ENCODE measurements at places on chromosomes 7 and 10.

- no peak for DNase-seq
These were observed 306.4 kb downstream of the PAXIP1 start for GRCh38 chr7:154696556-154696955.

GRCh38 chr7:85041605-85042216 lies 145.1 kb downstream of the SEMA3D start:
- DNase-seq: peak; percentile 15

DNA sequence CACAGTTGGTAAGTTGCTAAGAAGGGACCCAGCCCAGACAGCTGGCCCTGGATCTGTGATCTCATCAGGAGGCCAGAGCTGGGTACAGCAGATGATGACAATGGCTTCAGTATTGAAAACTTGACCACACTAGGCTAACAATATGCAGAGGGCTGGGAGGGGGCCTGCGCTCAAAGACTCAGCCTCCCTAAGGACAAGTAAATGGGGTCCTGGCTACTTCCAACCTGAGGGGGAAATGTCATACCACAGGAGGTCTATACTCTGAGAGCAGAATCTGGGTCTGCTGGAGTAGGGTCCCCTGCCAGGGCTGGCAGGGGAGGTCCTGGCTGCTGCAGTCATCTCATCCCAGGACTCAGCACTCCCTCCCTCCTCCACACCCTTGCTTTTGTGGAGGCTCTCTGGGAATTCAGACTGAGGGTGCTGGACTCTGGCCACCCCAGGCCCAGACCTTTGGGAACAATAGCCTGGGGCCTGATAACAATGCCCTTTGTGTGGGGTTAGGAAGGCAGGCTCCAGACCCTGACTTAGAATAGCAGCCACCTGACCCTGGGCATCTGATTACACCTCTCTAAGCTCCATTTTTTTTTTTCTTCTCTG lies 1.4 kb downstream of the FXYD4 start:
- DNase-seq: no peak

DNA sequence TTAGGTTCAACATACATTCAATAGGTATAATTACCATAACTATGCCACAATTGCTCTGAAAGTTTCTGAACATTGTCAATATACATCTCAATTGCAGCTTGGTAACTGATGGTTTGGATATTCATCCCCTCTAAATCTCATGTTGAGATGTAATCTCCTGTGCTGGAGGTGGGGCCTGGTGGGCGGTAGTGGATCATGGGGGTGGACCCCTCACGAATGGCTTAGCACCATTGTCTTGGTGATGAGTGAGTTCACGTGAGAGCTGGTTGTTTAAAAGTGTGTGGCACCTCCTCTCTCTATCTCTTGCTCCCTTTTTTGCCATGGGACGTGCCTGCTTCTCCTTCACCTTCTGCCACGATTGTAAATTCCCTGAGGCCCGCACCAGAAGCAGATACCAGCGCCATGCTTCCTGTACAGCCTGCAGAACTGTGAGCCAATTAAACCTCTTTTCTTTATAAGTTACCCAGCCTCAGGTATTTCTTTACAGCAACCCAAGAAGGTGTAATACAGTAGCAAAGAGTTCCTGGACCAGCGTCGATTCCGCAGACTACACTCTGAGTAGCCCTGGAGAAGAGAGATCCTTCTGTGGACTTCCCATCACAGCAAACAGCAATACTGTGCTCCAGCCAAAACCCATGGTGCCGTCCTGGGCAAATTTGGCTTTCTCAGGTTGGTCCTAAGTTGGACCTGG lies 83.8 kb upstream of the GRB10 start:
- no peak for DNase-seq

DNA sequence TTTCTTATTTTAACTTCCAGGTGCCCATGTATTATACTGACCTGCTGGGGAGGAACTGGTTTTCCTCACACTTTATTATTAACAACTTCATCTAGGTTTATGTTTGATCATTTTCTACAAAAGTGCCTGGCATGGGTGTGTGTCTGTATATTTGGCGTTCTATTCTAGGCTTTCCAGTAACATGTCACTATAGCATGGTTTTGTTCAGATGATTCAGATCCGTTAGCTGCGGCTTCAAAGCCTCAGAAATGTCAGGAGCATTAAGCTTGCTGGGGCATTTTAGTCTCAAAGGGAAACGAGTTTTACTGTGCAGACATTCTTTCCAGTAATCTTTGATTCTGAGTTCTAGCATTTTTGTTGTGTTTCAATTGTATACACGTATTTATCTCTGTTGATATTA lies 2.3 kb downstream of the INPP5A start:
- no peak for DNase-seq

DNA sequence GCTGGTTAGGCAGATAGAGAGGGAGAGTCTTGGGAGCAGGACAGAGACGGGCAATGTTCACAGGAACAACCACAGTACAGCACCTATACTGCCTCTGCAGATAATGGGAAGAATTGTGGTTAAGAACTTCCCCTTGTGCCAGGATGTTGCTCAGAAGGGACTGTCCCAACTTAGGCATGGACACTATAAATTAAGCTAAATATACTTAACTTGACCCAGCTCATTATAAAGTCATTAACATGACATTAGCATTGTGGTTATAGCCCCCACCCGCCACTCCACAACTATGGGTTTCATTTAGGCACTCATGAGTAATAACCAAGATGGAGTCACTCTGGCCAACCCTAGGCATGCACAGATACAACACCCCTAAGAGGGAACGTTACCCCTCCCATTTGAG lies 310.9 kb upstream of the NRG3 start:
- DNase-seq: no peak

DNA sequence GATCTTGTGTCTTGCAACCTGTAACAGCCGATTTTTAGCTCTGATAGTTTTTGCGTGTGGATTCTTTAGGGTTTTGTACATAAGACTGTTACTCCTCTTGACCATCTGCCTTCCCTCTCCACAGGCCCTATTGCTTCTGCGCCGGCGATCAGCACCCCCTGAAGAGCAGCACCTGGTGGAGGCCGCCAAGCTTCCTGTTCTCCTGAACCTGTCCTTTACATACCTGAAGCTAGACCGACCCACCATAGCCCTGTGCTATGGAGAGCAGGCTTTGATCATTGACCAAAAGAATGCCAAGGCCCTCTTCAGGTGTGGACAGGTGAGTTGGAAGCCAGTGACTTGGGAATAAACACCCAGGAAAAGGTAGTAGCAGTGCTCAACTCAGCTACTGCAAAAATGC lies 12.6 kb downstream of the FKBP6 start:
- no peak for DNase-seq

DNA sequence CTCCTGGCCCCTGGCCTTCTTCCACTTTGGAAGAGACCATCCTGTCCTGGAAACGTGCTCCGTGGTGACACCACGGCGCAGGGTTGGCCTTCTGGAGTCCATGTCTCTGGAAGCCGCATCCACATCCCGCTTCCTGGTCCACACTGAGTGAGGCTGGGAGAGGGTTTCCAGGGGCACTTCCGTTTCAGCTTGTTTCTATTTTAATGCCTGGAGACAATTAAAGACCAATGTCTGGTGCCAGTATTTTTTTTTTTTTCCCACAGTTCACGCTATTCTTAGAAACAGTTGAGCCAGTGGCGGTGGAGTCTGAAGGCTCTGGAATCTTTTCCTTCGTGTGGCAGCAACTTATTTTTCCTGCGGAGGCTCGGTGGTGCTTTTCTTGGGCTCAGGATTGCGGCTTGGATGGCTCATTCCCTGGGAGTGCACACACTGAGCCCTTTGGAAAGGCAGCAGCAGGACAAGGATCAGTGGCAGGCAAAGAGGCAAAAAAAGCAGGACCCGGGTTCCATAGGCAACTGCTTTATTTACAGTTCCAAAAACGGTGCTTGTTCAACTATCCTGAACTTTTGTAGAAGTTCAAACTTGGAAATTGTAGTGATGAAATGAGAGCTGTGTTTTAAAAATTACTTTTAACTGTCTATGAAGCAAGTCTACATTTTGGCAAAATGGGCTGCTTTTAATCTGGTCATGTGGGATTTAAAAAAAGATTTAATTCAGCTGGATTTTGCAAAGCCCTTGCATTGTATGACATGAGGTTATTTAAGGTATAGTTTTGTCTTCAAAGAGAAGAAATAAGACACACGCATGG lies 202.8 kb downstream of the BAMBI start:
- no peak for DNase-seq
